ENCODE measurements at places on chromosomes 11 and 22. TPM values are rescaled to one million over a fixed set of nuclear protein-coding genes. Genes with fewer than 3 reads are reported as not detected.

DNA sequence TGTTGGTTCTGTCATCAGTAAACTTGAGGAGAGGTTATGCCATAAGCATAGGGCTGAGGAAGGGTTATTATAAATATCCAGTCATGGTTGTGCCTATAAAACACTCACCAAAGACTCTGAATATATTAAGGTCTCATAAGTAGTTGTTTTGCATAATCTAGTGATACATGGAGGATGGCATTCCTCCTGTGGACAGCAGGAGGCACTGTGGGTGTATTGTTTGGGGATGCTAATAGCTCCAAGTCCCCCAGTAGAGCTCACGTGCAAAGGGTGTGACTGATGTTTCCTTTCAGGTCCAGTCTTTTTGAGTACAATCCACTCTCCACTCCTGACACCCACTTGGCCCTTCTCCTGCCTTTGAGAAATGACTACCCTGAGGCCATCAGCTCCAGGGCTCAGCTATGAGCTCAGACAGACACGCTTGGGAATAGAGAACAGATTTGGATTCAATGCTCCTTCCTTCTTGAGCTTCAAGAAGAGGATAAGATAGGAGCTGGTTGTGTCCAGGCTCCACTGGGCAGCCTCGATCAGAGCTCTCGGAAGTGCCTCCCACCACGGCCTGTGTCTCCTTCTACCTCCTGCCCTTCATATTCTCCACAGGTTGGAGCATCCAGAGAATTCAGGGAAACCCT is 85.2 kb upstream of the IGLL5 start:
- no peak for DNase-seq

Gene OR52I2
- total RNA-seq: not detected

Gene PIWIL4
- total RNA-seq: 0.78 TPM

DNA sequence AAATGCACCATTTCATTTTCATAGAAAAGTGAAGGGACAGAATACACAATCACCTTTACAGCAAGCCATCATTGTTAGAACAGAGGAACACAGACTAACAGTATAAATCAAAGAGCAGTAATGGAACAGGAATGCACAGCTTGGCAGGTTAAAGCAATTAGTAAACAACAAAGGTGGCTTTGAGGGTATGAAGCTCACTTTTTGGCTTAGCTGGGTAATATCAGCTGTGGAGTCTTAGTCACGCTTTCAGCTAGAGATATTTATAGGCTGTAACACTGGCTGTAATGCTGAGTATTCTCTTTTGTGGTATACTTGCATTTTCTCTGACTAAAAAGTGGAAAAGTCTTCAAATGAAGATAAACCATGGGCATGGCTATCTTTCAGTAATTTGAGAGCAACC is 1780.5 kb downstream of the LRRC4C start:
- DNase-seq: no peak

DNA sequence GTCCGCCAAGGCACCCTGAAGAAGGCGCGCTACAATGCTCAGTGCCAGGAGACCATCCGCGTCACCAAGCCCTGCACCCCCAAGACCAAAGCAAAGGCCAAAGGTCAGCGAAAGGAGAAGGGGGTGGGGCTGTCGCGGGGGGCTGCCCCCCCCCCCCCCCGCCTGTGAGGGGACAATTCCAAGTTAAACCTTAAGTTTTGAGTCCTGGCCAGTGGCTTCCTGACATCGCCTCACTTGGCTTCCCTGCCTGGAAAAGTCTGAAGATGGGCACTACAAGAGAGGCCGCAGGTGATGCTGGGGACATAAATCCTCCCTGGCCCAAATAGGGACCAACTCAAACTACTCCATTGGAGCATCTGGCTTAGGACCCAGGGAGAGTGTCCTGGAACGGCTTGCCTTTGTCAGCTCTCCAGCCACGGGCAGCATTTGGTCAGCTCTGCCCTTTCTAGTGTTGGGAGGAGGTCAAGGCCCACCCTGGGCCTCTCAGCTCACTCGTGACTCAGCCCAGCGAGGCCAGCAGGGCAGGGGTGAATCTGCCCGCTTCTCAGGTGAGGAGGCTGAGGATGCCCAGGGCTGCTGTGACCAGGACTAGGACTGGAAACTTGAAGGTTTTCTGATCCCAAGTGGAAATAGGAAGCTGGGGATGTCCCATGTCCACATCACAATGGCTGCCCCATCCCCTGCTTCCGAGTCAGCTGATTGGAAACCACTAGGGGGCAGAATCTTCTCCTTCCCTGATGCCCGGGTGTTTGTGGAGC is 1.4 kb downstream of the MDK start:
- DNase-seq: no peak

DNA sequence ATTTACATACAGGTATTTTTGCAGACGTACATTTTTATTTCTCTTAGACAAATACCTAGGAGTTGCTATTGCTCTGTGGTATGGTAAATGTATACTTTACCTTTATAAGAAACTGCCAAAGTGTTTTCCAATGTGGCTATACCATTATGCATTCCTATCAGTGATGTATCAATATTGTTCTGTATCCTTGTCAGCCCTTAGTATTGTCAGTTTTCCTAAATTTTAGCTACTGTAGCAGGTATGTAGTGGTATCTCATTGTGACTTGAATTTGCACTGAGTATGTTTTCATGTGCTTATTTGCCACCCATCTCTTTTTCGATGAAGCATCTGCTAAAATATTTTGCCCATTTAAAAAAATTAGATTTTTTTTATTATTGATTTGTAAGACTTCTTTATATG is 37.0 kb downstream of the CLPB start:
- DNase-seq: no peak

Gene ZBTB16
- total RNA-seq: 64.8 TPM

Gene UPK3A
- total RNA-seq: 0.65 TPM

DNA sequence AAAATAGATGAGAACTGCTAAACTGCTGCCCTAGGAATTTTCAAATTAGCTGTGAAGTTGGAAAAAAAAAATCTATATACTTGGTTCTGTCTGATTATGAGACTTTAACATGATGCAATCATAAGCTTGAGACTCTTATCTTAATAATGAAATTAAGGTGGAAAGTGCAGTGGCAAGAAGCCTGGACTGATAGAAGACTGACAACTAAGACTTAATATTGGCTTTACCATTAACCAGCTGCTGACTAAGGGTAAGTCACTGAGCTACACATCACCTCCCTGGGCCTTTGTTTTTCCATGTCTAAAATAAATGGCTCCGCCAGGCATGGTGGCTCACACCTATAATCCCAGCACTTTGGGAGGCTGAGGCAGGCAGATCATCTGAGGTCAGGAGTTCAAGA is 56.9 kb downstream of the SLC35F2 start:
- no peak for DNase-seq

Gene INPP5J
- 15.4 TPM for total RNA-seq

Gene TMEM86A
- 4.3 TPM for total RNA-seq

GRCh38 chr11:75244052-75244814 is 3.7 kb downstream of the TPBGL start:
- no peak for DNase-seq

Gene DEFB108B
- total RNA-seq: not detected

Gene TMPRSS6
- not detected for total RNA-seq

- DNase-seq: peak; percentile 52
These were observed 60.6 kb downstream of the MED15 start for GRCh38 chr22:20567993-20568417.

Gene FAM180B
- not detected for total RNA-seq

Gene NAALAD2
- total RNA-seq: 1.2 TPM

Gene P2RX6
- total RNA-seq: 3.9 TPM

Gene OR51B5
- not detected for total RNA-seq

Gene OR2AG1
- total RNA-seq: not detected

- no peak for DNase-seq
These were observed 63.6 kb downstream of the MAPK1 start for GRCh38 chr22:21803811-21804249.

- no peak for DNase-seq
These were observed 29.1 kb downstream of the LRFN4 start for GRCh38 chr11:66885950-66886440.

Gene IL10RA
- 6.2 TPM for total RNA-seq

GRCh38 chr11:1756791-1757771 is 6.6 kb downstream of the CTSD start:
- DNase-seq: peak; percentile 37

Gene LUZP2
- total RNA-seq: not detected

Gene RTN4RL2
- 1.9 TPM for total RNA-seq

DNA sequence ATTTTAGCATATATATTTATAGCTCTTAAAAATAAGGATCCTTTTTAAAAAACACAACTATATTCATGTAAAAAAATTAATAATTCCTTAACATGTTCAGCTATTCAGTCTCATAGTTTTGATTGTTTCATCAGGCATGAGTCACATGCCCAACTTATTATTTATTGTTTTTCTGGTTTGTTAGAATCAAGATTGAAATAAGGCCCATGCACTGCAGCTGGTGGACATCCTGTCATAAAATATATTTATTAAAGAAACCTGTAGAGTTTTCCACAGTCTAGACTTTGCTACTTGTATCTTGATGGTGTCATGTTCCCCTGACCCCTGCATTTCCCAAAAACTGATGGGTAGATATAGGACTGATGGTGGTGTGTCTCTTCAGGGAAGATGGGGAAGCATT is 77.4 kb downstream of the PARVA start:
- DNase-seq: no peak

GRCh38 chr11:93591247-93591898 is 48.2 kb upstream of the SMCO4 start:
- DNase-seq: no peak

GRCh38 chr11:32006799-32007388 is 84.0 kb upstream of the RCN1 start:
- DNase-seq: no peak

GRCh38 chr22:49368976-49369725 is 458.5 kb downstream of the BRD1 start:
- DNase-seq: no peak

Gene OR5J2
- total RNA-seq: not detected

DNA sequence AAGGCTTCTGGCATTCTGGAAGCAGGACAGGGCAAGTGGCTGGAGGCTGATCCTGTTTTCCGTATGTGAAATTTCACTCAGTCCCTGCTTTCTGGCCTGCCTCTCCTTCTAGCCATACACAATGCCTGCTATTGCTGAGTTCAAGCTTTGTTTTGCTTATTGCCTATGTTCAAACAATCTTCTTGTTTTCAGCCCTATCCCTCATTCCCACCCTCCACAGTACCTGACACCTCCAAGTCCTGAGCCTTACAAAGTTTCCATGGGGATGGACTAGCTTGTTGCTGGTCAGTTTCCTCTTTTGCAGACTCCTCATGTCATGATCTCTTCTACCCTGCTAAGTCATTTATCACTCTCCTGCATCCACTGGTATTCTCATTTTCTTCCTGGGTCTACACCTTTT is 38.1 kb downstream of the FAM76B start:
- no peak for DNase-seq

Gene JHY
- total RNA-seq: 2.6 TPM

Gene MMP7
- not detected for total RNA-seq

GRCh38 chr11:104650234-104650633 is 248.0 kb downstream of the CASP12 start:
- no peak for DNase-seq

- DNase-seq: no peak
These were observed 148.7 kb upstream of the B3GAT1 start for GRCh38 chr11:134560566-134561330.

DNA sequence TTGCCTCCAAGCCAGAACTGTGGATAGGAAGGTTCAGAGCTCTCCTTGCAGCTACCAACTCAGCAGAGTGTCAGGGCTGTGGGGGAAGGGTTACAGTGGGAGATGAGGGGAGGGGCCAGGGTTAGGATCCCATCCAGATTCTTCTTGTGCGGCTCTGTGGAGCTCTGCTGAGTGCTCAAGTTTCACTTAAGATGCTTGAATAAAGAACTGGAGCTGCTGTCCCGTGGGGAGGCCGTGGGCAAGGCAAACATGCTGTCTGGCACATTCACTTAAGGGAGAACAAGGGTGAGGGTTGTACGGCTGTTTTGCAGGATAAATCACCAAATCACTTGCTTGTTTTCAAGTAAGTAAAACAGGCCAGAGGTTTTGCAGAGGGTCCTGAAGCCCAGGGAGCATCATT is 197.1 kb downstream of the FAM76B start:
- no peak for DNase-seq

- no peak for DNase-seq
These were observed 621.0 kb upstream of the ANO3 start for GRCh38 chr11:25710975-25711374.

DNA sequence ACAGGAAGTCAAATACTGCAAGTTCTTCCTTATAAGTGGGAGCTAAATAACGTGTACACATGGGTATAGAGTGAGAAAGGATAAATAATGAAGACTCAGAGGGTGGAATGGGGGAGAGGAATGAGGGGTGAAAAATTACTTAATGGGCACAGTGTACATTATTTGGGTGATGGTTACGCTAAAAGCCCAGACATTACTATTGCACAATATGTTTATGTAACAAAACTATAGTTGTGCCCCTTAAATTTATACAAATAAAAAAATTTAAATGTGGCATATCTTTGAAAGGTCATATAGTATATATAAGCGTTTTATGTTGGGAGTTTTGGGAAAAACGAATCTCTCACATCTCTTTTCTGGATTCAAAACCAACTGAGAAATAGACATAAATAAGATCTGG is 96.1 kb downstream of the KIF18A start:
- no peak for DNase-seq

DNA sequence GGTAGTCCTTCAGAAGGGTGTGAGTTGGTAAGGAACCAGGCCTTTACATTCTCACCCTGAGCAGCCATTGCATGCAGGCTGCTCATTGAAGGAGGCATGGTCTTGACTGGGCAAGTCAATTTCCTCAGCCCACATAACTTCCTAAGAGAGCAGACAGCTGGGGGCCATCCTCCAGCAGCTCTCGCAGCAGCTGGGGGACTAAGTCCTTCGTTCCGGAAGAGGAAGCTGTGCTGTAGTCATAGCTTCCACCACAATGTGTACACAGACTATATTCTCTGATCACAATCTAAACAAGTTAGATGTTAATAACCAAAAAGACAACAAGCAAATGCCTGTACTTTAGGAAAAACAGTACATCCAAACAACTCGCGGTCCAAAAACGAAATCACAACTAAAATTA is 30.1 kb upstream of the MPPED1 start:
- no peak for DNase-seq

DNA sequence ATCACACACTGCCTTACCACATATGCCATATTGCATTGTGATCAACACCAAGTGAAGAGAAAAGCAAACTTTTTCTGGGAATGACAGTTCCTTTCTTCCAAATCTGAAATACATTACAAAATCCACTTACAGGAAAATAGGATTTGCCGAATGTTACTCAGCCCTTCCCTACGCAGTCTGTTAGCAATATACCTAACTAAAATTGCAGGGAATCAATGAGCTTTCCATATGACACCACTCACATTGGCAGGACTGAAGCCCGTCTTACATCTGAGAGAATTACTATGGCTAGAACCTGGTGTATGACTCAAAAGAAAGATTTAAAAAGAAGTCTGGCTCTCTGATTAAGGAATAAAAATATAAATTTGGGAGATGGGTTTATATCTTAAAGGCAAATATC is 136.0 kb downstream of the LRRC4C start:
- no peak for DNase-seq

Gene SLC22A8
- total RNA-seq: not detected

All from Right ventricle myocardium superior (tissue), 1 donor.